Esophagus squamous epithelium (tissue), 5 donors: ENCODE measurements at places on chromosomes 7 and 10.

- H3K27ac ChIP-seq: no peak overlapping the region
- no peak for DNase-seq
- peaks cover 14% of the 10 kb centered on the region for H3K27me3 ChIP-seq
- no peak overlapping the region for H3K4me3 ChIP-seq
- no peaks in the 10 kb centered on the region for H3K36me3 ChIP-seq
- peaks cover 11% of the 10 kb centered on the region for H3K4me1 ChIP-seq
Measured at GRCh38 chr10:78868456-78868855, 200.3 kb upstream of the ZMIZ1 start.

DNA sequence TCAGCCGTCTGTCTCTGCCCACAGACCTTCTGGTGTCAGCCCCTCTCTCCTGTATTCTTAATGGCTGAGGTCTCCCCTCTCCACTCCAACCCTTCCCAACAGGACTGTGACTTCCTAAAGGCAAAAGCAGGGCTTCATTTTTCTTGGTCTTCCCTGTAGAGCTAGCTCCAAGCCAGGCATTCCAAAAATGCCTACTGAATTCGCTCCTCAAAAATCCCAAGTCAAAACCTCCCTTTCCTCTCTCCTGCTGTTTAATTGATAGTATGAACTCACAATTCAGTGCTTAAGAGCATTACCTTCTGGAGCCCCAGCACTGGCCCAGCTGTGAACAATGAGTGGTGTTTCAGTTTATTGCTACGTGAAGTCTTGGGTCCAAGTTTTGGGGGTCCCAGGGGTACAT, 628.4 kb downstream of the PARD3 start:
- H3K36me3 ChIP-seq: no peaks in the 10 kb centered on the region
- DNase-seq: no peak
- no peak overlapping the region for H3K4me3 ChIP-seq
- H3K27me3 ChIP-seq: no peaks in the 10 kb centered on the region
- H3K4me1 ChIP-seq: peaks cover 6% of the 10 kb centered on the region
- H3K27ac ChIP-seq: no peak overlapping the region

DNA sequence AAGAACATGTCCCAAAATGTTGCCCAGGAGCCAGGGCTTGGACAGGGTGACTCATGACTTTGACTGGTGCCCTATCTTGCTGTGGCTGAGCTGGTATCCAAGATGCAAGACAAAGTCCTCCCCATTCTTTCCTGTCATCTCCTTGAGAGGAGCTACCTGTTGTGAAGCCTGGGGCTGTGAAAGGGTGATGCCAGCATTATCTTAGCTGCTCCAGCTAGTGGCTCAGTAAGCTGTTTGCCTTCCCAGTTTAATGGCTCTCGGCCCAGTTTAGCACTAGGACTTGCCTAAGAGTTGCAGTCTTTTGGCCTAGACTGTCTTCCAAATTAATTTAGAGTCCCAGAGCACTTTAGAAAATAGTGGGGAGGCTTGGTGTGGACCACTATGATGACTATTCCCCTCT, 424.3 kb upstream of the NRG3 start:
- no peak overlapping the region for H3K27ac ChIP-seq
- DNase-seq: no peak
- no peaks in the 10 kb centered on the region for H3K27me3 ChIP-seq

GRCh38 chr7:158992759-158993158, 136.4 kb downstream of the DYNC2I1 start:
- H3K4me3 ChIP-seq: no peak overlapping the region
- H3K27me3 ChIP-seq: no peaks in the 10 kb centered on the region
- no peak for DNase-seq
- no peak overlapping the region for H3K27ac ChIP-seq
- H3K36me3 ChIP-seq: no peaks in the 10 kb centered on the region

DNA sequence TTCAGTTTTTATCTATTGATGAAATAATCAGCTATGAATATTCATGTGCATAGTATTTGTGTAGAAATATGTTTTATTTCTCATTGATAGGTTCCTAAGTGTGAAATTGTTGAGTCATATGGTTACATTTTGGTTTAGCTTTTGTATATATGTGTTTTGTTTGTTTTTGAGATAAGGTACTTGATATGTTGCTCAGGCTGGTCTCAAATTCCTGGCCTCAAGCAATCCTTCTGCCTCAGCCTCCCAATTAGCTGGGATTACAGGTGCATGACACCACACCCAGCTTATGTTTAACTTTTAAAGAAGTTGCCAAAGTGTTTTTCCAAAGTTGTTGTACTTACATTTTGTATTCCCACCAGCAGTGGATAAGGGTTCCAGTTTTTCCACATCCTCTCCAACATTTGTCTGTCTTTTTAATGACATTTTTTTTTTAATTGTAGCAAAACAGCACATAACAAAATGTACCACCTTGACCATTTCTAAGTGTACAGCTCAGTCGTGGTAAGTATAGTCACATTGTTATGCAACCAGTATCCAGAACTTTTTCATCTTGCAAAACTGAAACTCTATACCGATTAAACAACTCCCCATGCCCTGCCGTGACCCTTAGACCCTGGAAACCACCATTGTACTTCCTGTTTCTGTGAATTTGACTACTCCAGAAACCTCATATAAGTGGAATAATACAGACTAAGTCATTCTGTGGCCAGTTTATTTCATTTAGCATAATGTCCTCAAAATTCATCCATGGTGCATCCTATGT, 12.6 kb upstream of the UBE2D1 start:
- no peak overlapping the region for H3K4me3 ChIP-seq
- no peak overlapping the region for H3K27ac ChIP-seq
- H3K36me3 ChIP-seq: no peaks in the 10 kb centered on the region
- no peak for DNase-seq
- no peaks in the 10 kb centered on the region for H3K27me3 ChIP-seq

DNA sequence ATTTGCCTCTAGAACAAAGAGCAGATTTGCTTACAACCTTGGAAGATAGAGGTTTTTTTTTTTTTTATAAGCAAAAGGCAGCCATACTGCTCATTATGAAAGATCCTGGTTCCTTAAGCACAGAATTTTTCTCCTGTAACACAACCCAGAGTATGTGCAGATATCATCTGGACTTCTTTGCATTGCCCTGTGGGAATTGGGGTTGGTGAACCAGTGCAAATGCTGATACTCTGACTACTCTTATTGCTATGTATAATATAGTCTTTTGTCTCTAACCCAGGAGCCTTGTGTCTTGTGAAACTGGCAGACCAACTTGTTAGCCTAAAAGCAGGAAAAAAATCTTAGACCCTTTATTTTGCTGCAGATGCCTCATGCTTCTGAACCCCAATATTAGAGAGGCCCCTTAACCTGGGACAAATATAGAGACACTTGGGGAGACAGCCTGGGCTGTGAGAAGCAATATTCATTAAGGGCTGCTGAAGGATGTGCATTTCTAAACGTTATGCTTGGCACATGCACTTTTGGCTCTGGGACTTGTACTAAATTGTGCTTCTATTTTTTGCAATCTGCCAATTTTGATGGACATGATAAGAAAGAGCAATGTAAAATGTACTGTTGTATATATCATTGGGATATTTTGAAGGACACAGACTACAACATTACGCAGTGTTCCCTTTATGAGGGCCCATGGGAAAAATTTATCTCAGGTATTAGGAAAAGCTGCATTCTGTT, 78.9 kb downstream of the ANLN start:
- H3K36me3 ChIP-seq: no peaks in the 10 kb centered on the region
- H3K27me3 ChIP-seq: no peaks in the 10 kb centered on the region
- DNase-seq: no peak
- H3K27ac ChIP-seq: no peak overlapping the region

DNA sequence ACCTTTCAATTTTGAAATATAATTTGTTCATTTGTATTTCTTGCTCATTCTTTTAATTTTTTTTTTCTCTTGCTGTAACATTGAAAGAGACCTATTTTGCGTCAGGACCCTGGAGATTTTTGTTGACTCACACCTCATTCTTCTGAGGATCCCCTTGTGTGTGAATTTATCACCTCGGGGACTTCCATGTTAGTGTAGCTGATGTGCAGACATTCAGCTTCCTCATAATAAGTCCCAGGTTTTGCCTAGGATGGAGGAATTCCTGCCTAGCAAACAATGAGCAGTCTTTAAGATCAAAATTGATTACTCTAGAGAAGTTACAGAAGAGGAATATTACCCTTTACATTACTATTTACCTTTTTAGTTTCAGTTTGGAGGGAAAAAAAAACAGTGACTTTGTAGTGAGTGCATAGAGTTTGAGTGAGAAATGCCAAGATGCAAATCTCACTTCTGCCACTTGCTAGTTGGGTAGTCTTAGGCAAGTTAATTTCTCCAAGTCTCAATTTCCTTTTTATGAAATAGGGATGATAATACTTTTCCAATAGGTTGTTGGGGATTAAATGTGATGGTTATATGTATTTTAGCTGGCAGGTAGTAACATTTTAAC, 14.3 kb downstream of the TES start:
- no peaks in the 10 kb centered on the region for H3K36me3 ChIP-seq
- no peak overlapping the region for H3K27ac ChIP-seq
- H3K4me1 ChIP-seq: peaks cover 9% of the 10 kb centered on the region
- H3K27me3 ChIP-seq: no peaks in the 10 kb centered on the region
- H3K4me3 ChIP-seq: no peak overlapping the region

- no peak for DNase-seq
- H3K4me1 ChIP-seq: peaks cover 19% of the 10 kb centered on the region
- peak overlapping the region; percentile 49 for H3K4me3 ChIP-seq
Measured at GRCh38 chr10:24256619-24257107, 47.7 kb downstream of the KIAA1217 start.

DNA sequence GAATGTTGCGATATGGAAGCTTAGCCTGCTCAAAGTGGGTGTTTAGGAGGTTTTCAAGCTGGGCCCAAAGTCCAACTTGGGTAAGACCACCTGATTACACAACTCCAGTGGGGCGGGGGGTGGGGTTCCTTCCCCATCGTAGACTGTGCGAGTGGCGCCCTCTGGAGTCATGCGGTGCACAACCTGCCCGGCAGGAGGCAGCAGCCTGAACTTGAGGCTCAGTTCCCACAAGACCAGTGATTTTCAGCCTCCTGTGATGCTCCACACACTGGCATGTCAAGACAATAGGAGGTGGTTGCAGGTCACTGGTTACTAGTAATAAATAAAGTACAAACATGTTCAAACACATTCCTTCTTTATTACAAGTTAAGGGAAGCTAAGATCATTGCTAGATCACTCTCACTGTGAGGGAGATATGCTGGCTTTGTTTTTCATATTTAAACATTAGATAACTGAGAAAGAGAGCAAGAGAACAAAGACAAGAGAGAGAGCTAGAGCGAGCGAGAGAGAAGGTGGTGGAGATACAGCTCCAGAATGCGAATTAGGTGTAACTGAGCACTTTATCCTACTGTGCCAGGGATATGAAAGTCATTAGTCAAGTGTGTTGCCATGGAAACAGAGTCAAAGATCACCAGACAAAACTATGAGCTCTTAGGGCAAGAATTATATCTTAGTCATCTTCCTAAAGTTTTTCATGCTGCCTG, 97.4 kb upstream of the BMPER start:
- no peak overlapping the region for H3K4me3 ChIP-seq
- H3K36me3 ChIP-seq: no peaks in the 10 kb centered on the region
- no peak for DNase-seq
- peaks cover 11% of the 10 kb centered on the region for H3K4me1 ChIP-seq

GRCh38 chr7:70316745-70317144, 718.5 kb downstream of the AUTS2 start:
- peak overlapping the region; percentile 59 for H3K27ac ChIP-seq
- peaks cover 36% of the 10 kb centered on the region for H3K4me1 ChIP-seq
- H3K4me3 ChIP-seq: no peak overlapping the region
- H3K36me3 ChIP-seq: no peaks in the 10 kb centered on the region
- no peaks in the 10 kb centered on the region for H3K27me3 ChIP-seq
- DNase-seq: no peak

DNA sequence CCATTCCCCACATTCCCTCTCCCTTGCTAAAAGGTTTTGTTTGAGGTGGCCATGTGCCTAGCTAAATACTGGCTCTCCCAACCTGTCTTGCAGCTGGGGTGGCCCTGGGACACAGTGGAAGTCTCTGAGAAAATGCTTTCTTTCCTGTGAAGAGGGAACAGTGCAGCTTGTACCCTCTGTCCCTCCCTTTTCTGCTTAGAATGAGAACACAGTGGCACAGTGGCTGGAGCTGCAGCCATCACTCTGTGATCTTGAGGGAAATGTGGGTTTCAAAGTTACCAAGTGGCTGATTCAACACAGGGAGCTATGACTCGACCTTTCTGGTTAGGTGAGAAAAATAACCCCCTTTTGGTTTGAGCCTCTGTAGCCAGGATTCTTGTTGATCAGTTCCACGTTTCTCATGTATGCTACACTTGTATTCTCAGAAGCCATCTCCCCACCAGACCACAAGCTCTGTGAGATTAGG, 62.7 kb upstream of the CARD11 start:
- no peak for DNase-seq
- no peak overlapping the region for H3K27ac ChIP-seq
- H3K27me3 ChIP-seq: no peaks in the 10 kb centered on the region
- H3K4me1 ChIP-seq: no peaks in the 10 kb centered on the region
- H3K4me3 ChIP-seq: no peak overlapping the region

DNA sequence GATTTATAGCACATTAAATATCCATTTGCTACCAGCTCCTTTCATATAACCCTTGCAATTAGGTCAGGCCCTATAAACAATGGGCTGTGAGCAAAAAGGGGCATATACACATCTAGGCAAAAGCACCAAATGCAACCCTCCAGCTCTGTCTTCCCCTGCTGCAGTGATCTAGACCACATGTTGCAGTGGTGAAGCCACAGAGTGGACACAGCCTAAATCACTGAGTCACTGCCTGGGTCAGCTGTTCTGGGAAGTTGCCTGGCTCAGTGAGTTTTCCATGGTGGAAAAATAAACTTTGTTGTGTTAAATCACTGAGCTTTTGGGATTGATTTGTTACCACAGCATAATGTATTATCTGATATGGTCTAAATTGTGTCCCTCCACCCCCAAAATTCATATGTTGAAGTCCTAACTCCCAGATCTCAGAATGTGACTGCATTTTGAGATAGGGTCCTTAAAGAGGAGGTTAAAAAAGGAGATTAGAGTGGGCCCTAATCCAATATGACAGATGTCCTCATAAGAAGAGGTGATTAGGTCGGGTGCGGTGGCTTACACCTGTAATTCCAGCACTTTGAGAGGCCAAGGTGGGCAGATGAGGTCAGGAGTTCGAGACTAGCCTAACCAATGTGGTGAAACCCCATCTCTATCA, 70.4 kb downstream of the ZFAND4 start:
- no peaks in the 10 kb centered on the region for H3K27me3 ChIP-seq
- no peak for DNase-seq
- no peaks in the 10 kb centered on the region for H3K4me1 ChIP-seq

GRCh38 chr10:22851865-22852239, 76.0 kb upstream of the ARMC3 start:
- no peak overlapping the region for H3K4me3 ChIP-seq
- no peak overlapping the region for H3K27ac ChIP-seq
- H3K36me3 ChIP-seq: no peaks in the 10 kb centered on the region
- DNase-seq: no peak
